ENCODE measurements at places on chromosomes 2 and 18.
A peak's percentile ranks its signal among the peaks of the same experiment; 100 is the strongest.

DNA sequence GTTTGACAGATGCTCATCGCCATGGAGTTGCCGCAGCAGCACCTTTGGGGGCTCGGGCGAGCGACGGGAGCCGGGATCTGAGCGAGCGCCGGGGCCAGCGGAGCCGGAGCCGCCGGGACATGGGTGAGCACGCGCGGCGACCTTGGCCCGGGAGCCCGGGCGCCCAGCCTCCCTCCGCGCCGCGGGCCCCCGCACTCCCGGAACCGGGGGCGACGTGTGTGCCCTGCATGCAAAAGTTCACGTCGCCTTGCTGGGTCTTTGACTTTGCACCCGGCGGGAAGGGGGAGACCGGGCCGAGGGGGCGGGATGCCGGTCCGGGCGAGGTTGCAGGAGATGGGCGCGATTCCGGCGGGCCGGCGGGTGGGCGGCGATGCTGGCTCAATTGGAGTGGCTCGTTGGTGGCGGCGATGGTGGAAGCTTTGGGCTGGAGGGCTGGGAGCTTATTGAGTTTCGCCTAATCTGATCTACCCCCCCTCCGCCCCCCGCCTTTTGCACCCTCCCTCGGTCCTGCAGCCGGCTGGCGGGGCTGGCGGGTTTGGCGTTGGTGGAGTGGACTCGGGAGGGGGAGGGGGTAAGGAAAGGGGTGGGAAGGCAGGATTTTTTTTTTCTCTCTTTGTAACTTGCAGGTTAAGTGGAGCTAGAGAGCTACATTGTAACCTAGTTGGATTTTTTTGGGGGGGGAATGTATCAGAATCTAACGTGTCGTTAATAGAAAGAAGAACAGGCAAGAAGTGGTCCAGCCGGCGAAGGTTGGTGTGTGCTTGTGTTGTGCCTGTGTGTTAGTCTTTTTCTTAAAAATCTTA, at the start of gene SETBP1:
SETBP1 (plus strand) TSS at position 616 of the 803 bp plus-strand sequence. CDS start 20,459 bp downstream, outside the sequence.
- peak; percentile 39 for DNase-seq

GRCh38 chr2:108806371-108807113, 20.0 kb downstream of the CCDC138 start:
- no peak for DNase-seq

GRCh38 chr2:74548285-74548899, 5.3 kb downstream of the LOXL3 start:
- peak; percentile 68 for DNase-seq

GRCh38 chr2:86072271-86072858, 33.3 kb downstream of the POLR1A start:
- no peak for DNase-seq

GRCh38 chr2:19883971-19884720, 17.6 kb downstream of the TTC32 start:
- DNase-seq = no peak

- no peak for DNase-seq
Observed at GRCh38 chr2:143251681-143252080, 122.5 kb downstream of the ARHGAP15 start.

GRCh38 chr2:100012561-100012960, 129.8 kb downstream of the AFF3 start:
- DNase-seq = no peak

DNA sequence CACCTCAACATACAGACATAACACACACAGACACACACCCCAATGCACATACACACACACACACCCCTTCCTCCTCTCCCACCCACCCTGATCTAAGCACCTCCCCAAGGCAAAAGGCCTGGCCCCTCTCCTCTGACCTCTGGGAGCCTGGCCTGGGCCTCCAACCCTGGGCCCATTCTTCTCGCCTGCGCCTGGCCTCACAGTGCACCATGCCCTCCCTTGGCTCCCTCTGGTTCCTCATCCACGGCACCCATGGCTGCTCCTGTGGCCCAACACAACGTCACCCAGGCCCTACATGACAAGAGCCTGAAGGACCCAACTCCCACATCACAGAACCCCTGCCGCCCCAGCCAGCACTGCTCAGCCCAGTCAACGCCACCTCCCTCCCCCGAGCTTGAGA, 281.3 kb downstream of the CELF4 start:
- DNase-seq = no peak

DNA sequence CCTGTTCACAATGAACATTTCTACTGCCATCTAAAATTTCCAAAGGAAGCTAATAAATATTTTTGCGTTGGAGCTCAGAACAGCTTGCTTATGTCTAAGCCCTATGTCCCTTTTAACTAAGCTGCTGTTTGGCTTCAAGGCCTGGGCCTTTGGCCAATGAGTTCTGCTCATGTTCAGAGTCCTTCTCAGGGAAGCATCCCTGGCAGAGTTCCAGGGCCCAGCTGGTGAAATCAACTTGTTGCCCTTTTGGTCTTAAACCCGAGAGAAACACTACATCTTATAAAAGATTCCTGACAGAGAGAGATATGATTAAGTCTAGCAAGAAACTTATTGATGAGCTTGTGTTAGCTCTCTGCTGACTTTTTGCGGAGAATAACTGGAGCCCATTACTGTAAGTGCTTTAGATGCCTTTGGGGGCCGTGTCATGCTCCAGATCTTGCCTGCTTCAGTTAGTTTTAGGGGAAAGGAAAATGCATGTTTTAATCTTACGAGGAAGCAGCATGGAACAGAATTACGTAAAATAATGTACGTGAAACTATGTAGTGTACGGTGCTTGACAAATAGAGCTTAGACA, 102.5 kb upstream of the NOSTRIN start:
- no peak for DNase-seq
